SK-MEL-5 (cell line): ENCODE measurements at places on chromosomes 6 and 20.
A peak's percentile ranks its signal among the peaks of the same experiment; 100 is the strongest.

GRCh38 chr6:13295576-13295975 lies 32.8 kb downstream of the TBC1D7 start:
- DNase-seq: no peak

GRCh38 chr20:40499391-40499790 lies 189.6 kb downstream of the MAFB start:
- DNase-seq: no peak

- peak; percentile 66 for DNase-seq
Measured at GRCh38 chr20:63653041-63653973, at the start of gene STMN3. Gene STMN3 (minus strand): TSS chr20:63653424. CDS start chr20:63653345, 79 bp downstream.

DNA sequence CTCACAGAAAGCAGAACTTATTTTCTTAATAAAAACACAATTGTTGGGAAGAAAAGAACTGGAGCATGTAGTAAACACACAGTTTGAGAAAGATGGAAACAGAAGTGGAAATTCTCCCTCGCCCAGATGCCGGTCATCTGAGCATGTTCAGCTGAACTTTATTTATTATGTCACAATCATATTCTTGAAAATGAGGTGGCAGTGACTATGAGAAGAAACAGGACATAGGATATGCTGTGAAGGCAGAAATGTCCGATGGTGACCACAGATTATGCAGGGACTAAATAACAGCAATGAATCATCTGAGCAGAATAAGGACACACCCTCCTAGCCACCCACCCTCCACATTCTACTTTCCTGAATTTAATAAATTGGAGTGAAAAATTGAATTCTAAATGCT lies 425.3 kb upstream of the NOX3 start:
- no peak for DNase-seq

DNA sequence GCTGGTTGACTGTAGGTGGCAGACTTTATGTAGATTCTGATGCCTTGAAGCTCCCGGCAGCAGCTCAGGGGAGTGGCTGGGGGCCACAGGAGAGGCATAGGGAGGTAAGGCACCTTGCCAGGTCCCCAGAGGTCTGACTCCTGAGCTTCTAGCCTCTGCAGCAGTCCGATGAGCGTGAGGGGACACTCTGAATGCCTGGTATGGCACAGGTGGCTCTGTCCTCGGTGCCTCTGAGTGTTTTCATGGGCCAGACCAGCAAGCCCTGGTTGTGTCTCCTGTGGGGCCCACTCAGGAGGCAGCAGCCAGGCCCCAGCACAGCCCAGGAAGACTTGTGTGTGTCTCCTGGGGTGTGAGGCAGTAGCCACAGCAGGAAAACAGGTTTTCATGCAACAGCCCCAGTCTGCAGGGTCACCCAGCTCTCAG lies 39.7 kb upstream of the IRF4 start:
- no peak for DNase-seq

GRCh38 chr6:164208371-164208770 lies 793.9 kb downstream of the QKI start:
- no peak for DNase-seq

- no peak for DNase-seq
Measured at GRCh38 chr20:36145877-36146707, 8.4 kb upstream of the EPB41L1 start.

DNA sequence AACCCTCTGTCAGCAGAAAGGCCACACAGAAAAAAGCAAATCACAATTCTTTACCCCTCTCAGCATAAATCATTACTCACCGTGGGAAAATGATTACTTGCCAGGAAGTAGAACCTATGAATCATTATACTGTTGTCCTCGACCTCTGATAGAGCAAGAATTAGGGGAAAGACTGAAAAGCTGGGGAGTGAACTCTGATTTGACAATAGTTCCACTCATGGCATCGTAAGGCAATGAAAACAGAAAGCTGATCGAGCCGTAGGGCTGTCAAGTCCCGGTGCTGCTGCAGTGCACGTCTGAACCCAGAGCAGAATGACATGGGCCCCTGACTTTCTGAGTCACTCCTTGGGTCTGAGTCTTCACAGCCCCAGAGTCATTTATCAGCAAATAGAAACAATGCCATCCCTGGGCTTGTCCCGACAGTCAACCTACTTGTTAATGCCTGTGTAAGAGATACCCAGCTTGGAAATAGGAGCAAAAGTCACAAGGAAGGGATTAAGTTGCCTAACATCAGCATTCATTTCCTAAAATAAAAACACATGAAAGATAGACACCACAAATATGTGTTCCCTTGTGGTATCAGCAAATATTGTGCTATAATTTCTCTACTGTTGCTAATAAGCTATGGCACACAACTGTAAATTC lies 224.8 kb upstream of the MARCKS start:
- DNase-seq: peak; percentile 75

- no peak for DNase-seq
Measured at GRCh38 chr6:163327165-163327880, 87.2 kb upstream of the QKI start.
